ENCODE measurements at places on chromosomes 3 and 15. TPM values are rescaled to one million over a fixed set of nuclear protein-coding genes. Genes with fewer than 3 reads are reported as not detected.

GRCh38 chr3:186208296-186208989 is 99.6 kb upstream of the ETV5 start:
- no peak overlapping the region for H3K27ac ChIP-seq
- no peak for DNase-seq
- H3K36me3 ChIP-seq = no peaks in the 10 kb centered on the region
- no peak overlapping the region for H3K4me3 ChIP-seq

GRCh38 chr15:42363942-42364341 is 4.6 kb downstream of the CAPN3 start:
- no peaks in the 10 kb centered on the region for H3K36me3 ChIP-seq
- no peak for DNase-seq
- H3K27ac ChIP-seq = no peak overlapping the region

GRCh38 chr15:64099379-64099778 is 3.6 kb downstream of the SNX1 start:
- no peak for DNase-seq
- peaks cover 10% of the 10 kb centered on the region for H3K36me3 ChIP-seq
- H3K4me1 ChIP-seq = peaks cover 33% of the 10 kb centered on the region
- H3K4me3 ChIP-seq = no peak overlapping the region
- no peaks in the 10 kb centered on the region for H3K27me3 ChIP-seq
- no peak overlapping the region for H3K27ac ChIP-seq

DNA sequence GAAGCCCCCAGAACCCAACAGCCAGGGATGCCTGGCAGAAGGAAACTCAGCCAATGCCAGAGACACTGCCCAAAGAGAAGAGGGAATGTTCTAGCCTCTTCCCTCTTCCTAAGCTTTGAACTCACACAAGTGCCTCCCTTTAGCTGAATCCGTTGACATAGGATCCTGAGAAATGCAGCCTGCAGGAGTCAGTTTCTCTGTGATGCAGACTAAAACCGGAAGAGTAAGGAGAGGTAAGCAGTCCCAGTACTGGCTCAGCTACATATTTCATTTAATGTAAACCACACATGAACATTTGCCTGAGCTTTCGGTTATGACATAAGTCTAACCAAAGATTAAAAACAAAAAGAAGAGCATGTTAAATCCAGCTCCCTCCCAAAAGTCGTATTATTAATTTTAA is 768.7 kb downstream of the TBL1XR1 start:
- no peaks in the 10 kb centered on the region for H3K36me3 ChIP-seq
- H3K27me3 ChIP-seq = no peaks in the 10 kb centered on the region
- no peaks in the 10 kb centered on the region for H3K4me1 ChIP-seq
- no peak for DNase-seq
- H3K27ac ChIP-seq = no peak overlapping the region

Gene SHQ1
- total RNA-seq = 22.2 TPM

GRCh38 chr3:6806991-6807390 is 53.9 kb upstream of the GRM7 start:
- H3K27me3 ChIP-seq = no peaks in the 10 kb centered on the region
- no peak for DNase-seq
- H3K4me3 ChIP-seq = no peak overlapping the region
- H3K4me1 ChIP-seq = no peaks in the 10 kb centered on the region
- H3K36me3 ChIP-seq = no peaks in the 10 kb centered on the region
- H3K27ac ChIP-seq = no peak overlapping the region

Gene PP2D1
- total RNA-seq = not detected

GRCh38 chr15:80324545-80325080 is 72.6 kb upstream of the CTXND1 start:
- peaks cover 6% of the 10 kb centered on the region for H3K27me3 ChIP-seq
- no peaks in the 10 kb centered on the region for H3K4me1 ChIP-seq
- no peak overlapping the region for H3K27ac ChIP-seq
- H3K4me3 ChIP-seq = no peak overlapping the region

GRCh38 chr15:34721802-34722438 is 32.9 kb downstream of the GJD2 start:
- no peak overlapping the region for H3K27ac ChIP-seq
- H3K4me3 ChIP-seq = no peak overlapping the region
- DNase-seq = no peak
- H3K27me3 ChIP-seq = peaks cover 60% of the 10 kb centered on the region
- H3K4me1 ChIP-seq = no peaks in the 10 kb centered on the region

Gene RAP2B
- total RNA-seq = 19.3 TPM

- no peaks in the 10 kb centered on the region for H3K27me3 ChIP-seq
- no peaks in the 10 kb centered on the region for H3K36me3 ChIP-seq
- H3K4me1 ChIP-seq = no peaks in the 10 kb centered on the region
- H3K4me3 ChIP-seq = no peak overlapping the region
These were observed 837.5 kb downstream of the MCTP2 start for GRCh38 chr15:95068701-95069521.

GRCh38 chr15:53351373-53351772 is 408.1 kb downstream of the WDR72 start:
- DNase-seq = no peak
- H3K27me3 ChIP-seq = no peaks in the 10 kb centered on the region
- no peak overlapping the region for H3K4me3 ChIP-seq
- H3K36me3 ChIP-seq = no peaks in the 10 kb centered on the region

Measured in activated naive CD8-positive, alpha-beta T cell treated with anti-CD3 and anti-CD28 coated beads, Interleukin-2, amount 10 ng/mL, durations not matched to agents 7 days and 5 days (primary cell).